T-helper 1 cell (primary cell): ENCODE measurements at places on chromosomes 2 and 18.

DNA sequence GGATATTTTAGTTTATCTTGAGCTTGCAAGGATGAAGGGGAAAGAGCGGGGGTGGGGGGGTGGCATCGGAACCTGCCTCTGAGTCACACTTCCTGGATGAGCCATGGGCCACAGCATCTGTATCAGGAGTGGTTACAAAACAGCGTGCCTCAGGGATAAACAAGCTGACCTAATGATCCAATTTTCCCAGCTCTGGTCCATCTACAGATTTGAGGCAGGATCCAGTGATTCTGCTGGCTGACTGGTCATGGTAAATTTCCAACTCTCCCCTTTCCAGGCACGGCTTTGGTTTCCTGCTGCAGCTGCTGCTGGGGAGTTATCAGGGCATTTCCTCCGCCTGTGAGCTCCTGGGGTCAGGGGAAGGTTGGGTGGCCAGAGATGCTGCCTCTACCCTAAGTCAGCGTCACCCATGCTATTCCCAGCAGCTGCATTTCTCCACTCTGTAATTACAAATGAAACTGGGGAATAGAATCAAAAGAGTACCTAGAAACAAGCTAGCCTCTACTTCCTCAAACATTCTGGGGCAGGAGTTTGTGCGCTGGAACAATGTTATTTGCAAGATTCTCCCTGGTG is 4.7 kb upstream of the HPCAL1 start:
- peak; percentile 38 for DNase-seq

DNA sequence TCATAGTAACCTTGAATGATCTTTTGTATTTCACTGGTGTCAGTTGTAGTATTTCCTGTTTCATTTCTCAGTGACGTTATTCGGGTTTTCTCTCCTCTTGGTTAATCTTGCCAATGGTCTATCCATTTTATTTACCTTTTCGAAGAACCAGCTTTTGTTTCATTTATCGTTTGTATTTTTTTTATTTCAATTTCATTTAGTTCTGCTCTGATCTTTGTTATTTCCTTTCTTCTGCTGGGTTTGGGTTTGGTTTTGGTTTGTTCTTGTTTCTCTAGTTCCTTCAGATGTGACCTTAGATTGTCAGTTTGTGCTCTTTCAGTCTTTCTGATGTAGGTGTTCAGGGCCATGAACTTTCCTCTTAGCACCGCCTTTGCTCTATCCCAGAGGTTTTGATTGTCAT is 36.7 kb downstream of the SP140 start:
- no peak for DNase-seq

- DNase-seq = no peak
Measured at GRCh38 chr2:71477231-71477691, 23.9 kb downstream of the DYSF start.

DNA sequence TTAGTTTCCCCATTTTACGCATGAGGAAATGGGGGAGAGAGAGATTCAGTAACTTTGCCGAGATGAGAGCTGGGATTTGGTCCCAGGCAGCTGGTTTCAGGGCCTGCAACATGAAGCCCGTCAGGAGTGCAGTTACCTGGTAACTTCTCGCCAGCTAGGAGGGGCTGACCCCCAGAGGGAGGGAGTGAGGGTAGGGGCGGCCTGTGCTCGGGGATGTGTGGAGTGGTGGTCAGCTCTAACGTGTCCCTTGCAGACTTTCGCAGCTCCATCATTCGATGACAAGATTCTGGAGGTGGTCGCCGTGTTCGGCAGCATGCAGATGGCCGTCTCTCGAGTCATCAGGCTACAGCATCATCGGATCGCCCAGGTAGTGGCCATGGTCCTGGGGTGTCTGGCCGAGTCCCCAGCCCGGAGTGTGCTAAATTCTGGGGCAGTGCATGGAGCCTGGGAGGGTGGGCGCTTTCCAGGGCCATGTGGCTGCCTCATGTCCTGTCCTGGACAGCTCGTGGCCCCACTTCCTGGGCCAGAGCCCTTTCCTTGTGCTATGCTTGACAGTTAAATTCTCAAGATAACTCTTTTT is 103.8 kb downstream of the DGKD start:
- no peak for DNase-seq

DNA sequence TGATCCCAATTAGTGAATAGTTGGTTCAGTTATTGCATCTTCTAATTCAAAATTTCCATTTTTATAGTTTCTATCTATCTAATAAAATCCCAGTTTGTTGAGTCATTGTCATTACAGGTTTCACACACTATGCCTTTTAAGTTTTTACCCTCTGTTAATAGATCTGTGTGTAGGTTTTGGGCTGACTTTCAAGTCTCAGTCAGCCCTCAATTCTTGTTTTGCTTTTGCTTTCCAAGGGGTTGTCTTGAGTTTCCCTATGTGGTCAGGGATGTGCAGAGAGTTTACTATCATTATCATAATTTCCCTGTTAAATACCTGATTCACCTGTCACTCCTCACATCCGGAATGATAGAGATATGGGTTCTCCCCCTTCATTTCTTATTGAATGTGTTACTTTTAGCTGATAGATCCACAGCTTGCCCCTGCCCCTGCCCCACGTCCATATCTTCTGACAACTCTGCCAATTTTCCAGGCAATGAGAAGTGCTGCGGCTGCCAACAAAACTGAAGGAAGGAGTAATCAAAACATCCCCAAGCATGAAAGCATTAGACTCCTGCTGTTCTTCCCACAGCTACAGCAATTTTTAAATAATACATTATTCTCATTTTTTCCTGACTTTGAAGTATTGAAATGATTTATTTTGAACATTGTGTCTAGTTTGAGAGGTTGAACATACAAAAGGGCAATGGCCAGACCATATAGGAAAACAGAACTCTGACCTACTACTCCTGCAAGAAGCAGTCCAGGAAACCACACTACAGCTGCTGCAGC is 1064.8 kb downstream of the SUCLG1 start:
- DNase-seq = no peak

GRCh38 chr2:9167718-9168657 is 38.6 kb upstream of the ASAP2 start:
- no peak for DNase-seq

DNA sequence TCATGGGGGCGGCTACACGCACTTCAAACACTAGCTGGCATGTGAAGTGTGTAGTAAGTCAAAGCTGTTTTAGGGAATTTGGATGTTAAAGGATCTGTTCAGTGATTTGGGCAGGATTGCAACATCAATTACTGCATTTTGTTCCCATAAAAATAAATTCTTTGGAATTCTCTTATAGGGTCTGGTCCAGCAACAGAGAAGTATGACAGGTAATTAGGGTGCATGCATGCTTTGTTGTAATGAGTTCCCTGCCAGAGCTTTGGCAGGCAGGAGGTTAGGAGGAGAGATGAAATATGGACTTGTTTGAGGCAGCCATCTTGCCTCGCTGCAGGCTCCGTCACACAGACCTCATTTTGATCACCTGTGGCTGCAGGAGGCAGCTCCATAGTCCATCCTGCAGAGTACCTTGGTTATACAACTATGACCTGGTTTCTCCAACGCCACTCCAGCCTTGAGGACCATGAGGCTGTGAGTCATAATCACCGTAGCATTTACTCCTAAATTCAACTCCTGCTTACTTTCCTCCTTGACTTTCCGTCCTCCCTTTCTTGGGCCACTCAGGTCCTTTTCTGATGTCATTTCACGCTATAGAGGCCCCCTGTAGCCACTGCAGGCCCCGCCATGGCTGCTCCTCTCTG is 26.5 kb upstream of the EML4 start:
- DNase-seq = no peak

DNA sequence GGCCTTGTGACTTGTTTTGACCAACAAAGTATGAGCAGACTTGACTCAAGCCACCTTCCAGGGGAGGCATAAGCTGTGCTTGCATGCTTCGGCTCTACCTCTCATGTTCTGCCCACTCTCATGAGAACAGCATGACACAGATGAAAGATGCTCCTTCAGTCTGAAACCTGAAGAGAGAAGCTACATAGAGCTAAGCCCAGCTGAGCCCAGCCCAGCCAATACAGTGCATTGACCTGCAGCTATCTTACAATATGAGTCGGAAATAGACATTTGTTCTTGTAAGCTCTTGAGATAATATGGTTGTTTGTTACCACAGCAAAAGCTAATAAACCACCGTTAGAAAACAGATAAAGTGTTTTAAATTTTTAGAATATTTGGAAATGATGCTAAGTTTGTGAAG is 426.7 kb upstream of the PKDCC start:
- no peak for DNase-seq

- peak; percentile 81 for DNase-seq
Measured at GRCh38 chr2:677056-677958, at the start of gene TMEM18. TMEM18 (minus strand) TSS chr2:677406; CDS start chr2:677345, 61 bp downstream.

DNA sequence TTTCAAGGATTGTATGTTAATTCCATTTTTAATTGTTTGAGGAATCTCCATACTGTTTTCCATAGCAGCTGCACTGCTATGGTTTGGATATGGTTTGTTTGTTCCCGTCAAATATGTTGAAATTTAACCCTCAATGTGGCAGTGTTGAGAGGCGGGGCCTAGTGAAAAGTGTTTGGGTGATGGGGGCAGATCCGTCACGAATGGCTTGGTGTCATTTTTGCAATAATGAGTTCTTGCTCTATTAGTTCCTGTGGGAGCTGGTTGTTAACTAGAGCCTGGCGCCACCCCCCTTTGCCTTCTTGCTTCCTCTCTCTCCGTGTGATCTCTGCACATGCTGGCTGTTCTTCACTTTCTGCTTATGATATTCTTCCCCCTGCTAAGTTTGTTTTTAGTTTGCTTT is 71.4 kb upstream of the LDLRAD4 start:
- DNase-seq = no peak

GRCh38 chr2:240780023-240780700 is 39.9 kb downstream of the KIF1A start:
- no peak for DNase-seq

DNA sequence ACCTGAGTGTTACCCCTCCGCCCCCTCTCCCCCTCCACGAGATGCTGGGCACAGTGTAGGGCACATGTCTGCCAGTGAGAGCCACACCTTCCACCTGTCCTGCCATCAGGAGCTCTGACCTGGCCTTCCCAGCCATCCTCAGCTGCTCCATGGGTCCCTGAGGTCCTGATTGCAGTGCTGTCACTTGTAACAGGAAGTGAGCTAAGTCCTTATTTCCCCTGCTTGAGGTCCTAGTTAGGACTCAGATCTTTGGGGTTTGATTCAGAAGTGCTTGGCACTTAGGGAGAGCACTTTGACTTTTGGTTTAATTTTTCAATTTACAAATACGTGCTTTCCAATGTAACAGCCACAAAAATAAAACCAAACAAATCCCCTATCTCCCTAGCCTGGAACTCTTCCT is 125.5 kb downstream of the WDSUB1 start:
- DNase-seq = no peak

- peak; percentile 60 for DNase-seq
Measured at GRCh38 chr2:27428978-27429541, 629 bp downstream of the NRBP1 start.

DNA sequence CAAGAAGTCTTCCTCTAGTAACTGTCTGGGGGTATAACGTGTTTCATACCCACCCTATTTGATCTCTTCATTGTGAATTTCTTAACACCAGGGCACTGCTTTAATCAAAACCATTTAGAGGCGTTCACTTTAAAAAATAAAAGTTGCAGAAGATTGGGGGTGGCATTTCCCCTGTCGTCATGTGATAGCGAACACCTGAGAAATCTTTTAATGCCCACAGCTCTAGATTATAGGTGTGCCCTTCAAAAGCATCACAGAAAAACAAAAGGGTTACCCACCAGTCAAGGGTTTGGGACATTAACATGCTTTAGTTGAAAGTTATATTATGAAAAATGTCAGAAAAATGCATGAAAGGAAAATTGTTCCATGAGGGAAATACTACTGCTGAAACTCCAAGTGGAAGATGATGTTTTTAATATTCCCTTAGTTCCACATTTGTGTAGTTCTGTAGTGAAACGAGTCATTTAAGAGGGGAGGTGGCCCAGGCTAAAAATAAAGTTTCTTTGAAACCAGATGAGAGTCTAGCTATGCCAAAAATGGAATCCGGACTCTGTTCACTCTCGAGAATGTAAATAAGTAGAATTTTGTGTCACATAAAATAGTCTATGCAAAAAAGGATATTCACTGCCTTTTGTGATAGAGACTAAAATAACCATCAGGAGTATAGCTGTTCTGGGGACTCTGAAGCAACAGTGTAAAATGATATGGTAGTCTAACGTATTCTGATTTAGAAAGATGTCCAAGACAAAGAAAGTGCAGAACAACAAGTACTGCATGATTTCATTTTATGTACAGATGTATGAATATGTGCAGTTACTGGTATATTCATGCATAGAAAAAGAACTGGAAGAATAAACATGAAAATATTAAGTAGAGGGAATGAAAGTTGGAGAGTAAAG is 95.3 kb downstream of the TMEM247 start:
- DNase-seq = no peak

DNA sequence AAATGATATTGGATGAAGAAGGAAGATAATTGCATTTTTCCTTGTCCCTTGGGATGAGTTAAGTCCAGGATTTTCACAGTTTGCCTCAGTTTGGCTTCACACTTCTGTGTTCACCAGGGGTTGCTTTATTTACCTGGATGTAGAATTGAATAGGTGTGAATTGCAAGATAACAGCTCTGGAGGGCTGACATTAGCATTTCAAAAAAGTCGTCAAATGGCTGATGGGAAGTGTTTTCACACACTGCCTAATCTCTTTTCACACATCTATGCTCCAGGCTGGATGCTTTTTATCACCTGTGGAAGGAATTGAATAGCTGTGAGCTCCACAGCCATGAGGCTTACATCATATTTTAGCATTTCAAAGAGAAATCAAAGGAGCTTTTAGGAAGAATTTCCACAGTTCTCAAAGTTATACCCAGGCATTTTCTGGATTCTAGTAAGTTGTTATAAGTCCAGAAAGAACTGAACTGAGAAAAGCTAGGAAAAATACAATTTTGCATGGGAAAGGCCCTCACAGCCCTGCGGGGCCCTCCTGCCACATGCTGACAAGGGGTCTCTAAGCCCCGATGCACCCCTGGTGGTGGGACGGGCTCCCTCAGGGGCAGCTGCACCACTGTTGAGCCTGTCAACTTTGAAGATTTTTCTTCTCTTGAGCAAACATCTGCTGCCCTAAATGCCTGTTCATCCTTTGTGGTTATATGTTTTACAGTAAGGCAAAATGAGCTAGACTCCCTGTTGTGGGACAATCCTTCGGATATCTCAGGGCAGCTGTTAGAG is 43.9 kb downstream of the TEX51 start:
- no peak for DNase-seq

GRCh38 chr2:150477347-150477746 is 10.1 kb downstream of the RND3 start:
- no peak for DNase-seq

DNA sequence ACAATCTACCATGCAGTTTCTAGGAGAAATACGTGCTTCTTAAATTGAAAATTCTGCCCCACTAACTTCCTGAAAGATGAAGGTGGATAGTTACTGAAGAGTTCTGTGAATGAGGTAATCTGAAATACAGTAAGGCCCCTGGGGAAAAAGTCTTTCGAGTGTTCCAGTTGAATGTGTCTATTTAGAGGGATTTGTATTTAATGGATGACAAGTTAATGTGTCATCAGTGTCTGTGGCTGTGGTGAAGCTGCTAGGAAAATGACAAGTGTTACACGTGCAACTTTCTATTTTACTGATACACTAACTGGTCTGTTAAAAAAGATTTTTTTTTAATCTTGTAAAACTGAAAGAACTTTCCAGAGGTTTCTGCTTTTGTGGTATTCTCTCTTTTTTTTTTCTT is 384.6 kb downstream of the STK39 start:
- DNase-seq = no peak
